ENCODE measurements at places on chromosomes 2 and 18. TPM values are rescaled to one million over a fixed set of nuclear protein-coding genes. Genes with fewer than 3 reads are reported as not detected.

MYO3B gene
- total RNA-seq: 1.1 TPM

HOXD12 gene
- total RNA-seq: not detected

TGFA gene
- total RNA-seq: 72.1 TPM

ZBTB7C gene
- 1.1 TPM for total RNA-seq

EVX2 gene
- not detected for total RNA-seq

SP140L gene
- 7.9 TPM for total RNA-seq

ANKRD36 gene
- total RNA-seq: 9.9 TPM

PLGLB2 gene
- 1.2 TPM for total RNA-seq

DYNAP gene
- total RNA-seq: not detected

KIAA2012 gene
- not detected for total RNA-seq

LYG2 gene
- not detected for total RNA-seq

All from kidney epithelial cell (primary cell).